ENCODE measurements at places on chromosomes 7 and 10.
A peak's percentile ranks its signal among the peaks of the same experiment; 100 is the strongest.

DNA sequence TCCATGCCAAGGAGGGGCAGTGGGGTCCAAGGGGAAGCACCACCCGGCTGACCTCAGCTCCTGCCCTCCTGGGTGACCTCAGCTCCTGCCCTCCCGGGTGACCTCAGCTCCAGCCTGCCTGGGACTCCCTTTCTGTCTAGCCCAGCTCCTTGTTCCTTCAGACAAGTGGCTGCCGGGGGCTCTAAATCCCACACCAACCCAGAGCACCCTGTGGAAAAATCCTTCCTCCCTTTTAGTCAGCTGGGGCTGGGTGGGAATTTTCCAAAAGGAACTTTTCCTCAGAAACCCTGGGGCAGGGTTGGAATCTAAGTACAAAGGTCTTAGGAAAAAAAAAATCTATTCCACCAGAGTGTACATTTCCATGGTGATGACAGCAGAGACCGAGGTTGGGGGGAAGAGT, 36.3 kb downstream of the AKR1B1 start:
- no peak for DNase-seq

- no peak for DNase-seq
Measured at GRCh38 chr7:70566671-70567070, 565.3 kb upstream of the GALNT17 start.

DNA sequence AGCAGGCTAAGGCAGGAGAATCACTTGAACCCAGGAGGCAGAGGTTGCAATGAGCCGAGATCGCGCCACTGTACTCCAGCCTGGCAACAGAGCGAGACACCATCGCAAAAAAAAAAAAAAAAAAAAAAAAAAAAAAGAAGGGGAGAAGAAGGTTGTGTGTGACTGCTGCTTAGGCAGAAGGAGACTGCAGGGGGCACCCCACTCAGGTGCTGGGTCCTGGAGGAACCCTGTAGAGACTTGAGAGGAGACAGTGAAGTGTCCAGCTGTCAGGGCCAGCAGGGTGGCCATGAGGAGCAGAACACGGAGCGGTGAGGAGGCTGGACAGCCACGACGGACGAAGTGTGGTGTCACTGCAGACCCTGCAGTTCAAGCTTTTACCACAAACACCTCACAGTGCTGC, 99.0 kb upstream of the NMT2 start:
- no peak for DNase-seq

DNA sequence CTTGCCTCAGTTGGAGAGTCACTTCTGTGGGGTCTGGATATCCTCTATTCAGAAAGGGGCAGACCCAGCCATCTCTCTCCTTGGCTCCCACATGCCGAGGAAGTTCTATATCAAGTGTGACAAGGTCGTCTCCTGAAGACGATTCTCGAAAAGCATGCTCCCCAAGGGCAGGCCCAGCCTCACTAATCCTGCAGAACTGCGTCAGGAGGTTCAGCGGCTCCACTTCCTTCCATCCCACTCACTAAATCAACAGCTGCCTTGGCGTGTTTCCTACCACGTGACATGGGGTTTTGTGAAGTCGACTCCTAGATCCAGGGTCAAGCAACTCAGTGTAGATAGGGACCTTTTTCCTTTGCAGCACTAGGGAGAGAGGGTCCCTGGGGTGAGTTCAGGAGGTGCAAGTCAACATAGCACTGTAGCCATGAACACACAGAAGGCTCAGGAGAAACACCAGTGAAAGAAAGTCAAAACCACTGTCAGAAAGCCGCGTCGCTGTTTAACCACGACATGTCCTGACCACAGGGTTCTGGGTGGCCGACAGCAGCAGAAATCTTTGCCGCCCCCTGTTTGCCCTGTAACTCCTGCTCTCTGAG, 156.4 kb downstream of the PRPF18 start:
- DNase-seq: no peak

DNA sequence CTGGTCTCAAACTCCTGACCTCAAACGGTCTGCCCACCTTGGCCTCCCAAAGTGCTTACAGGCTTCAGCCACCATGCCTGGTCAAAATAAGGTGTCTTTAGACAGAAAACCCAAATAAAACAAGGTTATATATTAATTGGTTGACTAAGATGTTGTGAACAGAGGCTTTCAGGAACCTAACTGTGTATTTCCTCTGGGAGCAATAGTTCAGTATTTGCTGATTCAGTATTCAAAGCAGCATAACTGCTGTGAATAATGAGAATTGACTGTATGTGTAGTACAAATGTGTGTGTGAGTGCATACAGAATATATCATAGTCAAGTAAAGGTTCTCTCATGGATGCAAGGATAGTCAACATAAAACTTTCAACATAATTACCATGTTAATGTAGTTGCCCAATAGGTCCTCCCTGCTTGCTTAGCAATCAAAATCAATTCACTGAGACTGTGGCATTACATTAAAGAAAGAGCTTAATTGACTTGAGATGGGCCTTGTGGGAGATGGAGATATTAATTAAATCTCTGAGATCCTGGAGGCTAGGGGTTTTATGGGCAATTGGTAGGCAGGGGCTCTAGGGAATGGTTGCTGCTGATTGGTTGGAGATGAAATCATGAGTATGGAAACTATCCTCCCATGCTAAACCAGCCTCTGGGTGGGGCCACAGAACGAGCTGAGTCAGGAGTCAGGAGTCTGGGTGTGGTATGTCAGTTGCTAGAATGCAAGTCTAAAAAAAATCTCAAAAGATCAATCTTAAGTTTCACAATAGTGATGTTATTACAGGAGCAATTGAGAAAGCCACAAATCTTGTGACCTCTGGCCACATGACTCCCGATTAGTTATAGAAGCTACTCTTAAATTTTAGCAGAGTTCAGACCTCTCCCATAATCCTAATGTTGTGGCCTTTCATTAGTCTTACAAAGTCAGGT, 162.7 kb downstream of the AKR1D1 start:
- no peak for DNase-seq

GRCh38 chr7:43851805-43852204, 17.5 kb downstream of the MRPS24 start:
- no peak for DNase-seq

DNA sequence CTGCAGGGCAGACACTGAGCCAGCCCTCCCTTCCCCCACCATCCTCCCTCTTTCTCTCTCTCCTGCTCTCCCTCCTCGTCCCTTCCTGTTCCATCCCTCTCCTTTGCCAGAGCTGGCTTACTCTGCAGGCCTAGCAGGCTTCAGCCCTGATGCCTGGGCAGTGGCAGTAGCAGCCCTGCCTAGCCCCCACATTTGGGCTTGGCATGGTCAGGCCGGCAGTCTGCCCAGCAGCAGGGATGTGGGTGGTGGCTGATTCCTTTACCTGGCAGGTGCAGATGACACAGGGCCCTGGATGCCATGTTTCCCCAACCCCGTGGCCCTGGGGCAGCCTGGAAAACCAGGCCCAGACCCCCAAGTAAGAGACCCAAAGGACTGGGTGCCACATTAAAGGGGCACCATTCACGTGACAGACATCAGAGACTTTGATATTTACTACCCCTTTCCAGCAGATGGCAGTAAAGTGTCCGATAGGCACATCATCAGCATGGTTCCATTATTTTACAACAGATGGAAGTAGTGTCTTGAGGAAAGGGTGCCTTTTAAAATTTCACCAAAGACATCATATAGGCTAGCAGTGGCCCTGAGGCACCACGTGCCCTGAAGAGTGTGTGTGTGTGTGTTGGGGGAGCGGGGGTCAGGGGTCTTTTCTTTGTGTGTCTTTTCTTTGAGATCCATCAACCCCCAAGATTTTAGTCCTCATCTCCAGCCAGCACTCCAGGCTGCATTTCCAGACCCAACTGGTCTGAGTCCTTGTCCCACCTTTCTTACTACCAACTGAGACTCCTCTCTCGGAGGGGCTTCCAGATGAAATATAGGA, 5.9 kb downstream of the KCP start:
- peak; percentile 83 for DNase-seq

- DNase-seq: peak; percentile 51
Measured at GRCh38 chr7:123616223-123616622, 14.6 kb downstream of the ASB15 start.

- no peak for DNase-seq
Measured at GRCh38 chr7:157476201-157476600, 139.4 kb downstream of the DNAJB6 start.

DNA sequence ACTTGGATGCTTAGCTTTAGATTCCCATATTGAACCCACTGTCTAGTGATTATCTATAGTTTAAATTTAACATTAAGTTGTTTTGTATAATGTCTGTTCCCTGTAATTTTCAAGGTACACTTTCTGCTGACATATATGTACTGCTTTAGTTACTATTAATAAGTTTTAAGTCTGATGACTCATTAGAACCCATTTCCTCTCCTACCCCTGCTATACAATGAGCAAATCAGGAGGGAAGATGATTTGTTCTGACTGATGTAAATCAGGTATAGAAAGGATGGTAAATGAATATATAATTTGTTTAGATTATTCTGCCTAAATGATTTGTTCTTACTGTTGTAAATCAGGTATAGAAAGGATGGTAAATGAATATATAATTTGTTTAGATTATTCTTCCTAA, 691.8 kb downstream of the NXPH1 start:
- DNase-seq: no peak
